ENCODE measurements at places on chromosomes 1 and 21.
A peak's percentile ranks its signal among the peaks of the same experiment; 100 is the strongest.

- DNase-seq: peak; percentile 97
These were observed 118.6 kb downstream of the AKT3 start for GRCh38 chr1:243731301-243731891.

GRCh38 chr1:165367375-165367993, 11.0 kb upstream of the LMX1A start:
- peak; percentile 30 for DNase-seq

DNA sequence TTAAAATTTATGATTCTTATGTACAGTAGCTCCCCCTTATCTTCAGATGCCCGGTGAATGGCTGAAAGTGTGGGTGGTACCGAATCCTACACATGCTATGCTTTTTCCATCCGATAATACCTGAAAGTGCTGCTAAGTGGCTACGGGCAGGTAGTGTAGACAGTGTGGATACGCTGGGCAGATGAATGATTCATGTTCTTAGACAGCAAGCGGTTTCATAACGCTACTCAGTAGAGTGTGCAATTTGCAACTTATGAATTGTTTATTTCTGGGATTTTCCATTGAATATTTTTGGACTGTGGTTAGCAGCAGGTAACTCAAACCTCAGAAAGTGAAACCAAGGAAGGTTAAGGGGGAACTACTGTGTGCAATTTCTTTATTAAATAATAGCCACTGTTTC, 7.5 kb downstream of the PCP4 start:
- no peak for DNase-seq

DNA sequence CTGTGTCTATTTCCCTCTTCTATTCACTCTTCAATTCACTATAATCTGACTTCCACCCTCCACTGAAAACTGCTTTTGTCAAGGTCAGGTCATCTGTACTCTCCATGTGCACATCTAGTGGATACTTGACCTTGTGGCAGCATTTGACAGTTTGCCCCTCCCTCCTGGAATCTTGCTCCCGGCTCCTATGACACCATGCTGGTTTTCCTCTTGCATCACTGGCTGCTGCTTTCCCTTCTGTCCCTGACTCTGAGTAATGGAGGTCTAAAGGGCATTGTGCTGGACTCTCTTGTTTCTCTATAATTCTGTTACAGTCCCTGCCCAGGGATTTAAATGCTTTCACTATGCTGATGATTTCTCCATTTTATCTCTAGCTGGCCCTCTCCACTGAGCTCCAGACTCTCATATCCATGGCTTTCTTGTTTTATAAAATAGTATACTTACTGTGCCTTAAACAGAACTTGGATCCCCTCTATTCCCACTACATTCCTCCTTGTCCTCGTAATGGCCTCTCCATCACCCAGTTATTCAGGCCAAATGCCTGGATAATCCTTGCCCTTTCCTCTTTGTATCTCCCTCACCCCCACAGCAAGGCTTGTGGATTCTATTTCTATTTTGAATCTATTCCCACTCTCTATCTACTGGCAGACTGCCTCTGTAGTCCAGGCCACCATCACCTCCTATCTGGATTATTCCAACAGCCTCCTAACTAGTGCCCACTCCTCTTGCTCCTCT, 36.8 kb upstream of the PODN start:
- DNase-seq: no peak

DNA sequence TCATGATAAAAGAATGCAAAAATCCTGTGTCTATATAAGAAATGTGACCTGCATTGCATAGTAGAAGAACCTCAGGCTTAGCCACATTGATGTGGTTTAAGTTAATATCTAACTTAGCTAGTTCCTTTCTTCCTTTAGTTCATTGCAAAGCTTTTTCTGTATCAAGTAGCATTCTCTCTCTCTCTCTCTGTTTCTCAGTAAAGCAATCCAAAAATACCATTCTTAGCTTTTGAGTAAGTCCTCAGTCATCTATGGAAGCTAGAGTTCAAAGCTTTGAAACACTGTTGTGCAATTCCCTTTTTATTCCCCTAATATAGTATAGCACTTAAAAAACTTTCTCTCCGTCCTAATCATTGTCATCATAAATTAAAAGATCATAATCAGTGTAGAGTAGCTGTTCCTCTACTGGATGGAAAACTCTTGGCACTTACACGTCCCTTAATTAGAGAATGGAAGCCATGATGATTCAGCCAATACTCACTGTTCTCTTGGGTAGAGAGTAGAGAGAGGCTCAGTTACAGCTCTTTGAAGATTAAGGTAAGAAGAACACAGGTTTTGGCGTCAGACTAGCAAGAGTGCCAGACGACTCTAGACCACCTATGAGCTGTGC, 350.3 kb upstream of the LYPLAL1 start:
- peak; percentile 58 for DNase-seq

GRCh38 chr1:30368651-30369240, 354.6 kb downstream of the MATN1 start:
- DNase-seq: no peak

- DNase-seq: no peak
These were observed 469 bp upstream of the S100A16 start for GRCh38 chr1:153613406-153613805.

DNA sequence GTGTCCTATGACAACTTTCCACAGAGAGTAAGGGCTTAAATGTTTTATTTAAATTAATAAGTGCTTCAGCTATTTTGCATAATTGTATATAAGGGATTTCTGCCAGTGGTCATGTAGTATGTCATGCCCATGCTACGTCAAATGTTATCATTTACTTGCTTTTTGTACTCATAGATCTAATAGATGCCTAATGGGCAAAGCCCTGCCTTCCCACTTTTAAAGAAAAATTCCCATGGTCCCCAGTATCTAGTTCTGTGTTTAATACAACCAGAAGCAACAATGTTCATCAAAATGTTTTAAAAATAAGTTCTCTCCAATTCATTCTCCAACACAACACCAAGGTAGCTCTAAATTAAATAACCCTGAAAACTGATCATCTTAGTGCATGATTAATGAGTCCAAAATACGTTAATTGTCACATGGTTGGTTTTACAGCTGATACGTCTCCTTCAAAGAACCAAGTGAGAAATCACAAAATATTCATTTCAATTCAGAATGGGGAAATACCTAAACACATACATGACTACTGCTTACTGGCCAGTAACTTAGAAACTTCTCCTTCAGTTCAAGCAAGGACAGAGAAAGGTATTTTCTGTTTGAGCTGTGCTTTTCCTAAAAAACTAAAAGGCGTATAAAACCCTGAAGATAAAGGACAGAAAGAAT, 49.1 kb upstream of the SDC3 start:
- no peak for DNase-seq

DNA sequence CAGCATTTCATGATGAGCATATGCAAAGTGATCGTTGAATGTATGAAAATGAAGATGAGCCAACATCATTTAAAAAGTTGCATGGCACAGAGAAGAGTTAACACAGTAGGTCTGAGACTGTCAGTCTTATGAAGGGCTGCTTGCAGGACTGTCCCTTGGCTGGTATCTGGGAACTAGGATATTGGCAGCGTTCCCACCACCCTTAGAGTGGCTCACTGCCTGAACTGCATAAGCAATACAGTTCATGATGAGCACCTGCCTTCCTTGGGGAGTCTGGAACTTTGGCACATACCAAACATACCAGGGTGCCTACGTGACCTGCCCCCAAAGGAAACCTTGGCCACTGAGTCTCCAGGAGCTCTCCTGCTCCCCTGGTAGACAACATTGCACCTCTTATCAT, 161.8 kb downstream of the DSCAM start:
- no peak for DNase-seq

- no peak for DNase-seq
These were observed 647 bp upstream of the SPRR1A start for GRCh38 chr1:152983234-152983633.

DNA sequence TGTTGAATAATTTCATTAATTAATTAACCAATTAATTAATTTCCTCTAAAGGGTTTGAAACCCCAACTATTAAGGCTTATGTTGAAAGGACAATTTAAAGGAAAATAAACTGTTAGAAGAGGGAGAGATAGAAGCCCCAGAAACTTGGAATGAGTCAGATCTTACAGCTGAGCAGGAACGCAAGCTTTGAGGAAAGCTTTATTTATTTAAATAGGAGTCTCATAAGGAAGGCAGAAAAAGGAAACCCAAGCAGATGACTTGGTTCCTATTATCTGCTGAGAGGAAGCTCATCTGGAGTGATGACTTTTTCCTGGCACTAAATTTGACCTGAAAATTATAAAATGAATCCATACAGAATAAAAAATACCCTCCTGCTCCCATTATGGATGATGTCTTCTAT, 105.1 kb downstream of the ROR1 start:
- no peak for DNase-seq

- DNase-seq: no peak
These were observed 21.1 kb downstream of the MEGF6 start for GRCh38 chr1:3590139-3590763.

GRCh38 chr21:34827445-34828235, 158.8 kb downstream of the CLIC6 start:
- no peak for DNase-seq

DNA sequence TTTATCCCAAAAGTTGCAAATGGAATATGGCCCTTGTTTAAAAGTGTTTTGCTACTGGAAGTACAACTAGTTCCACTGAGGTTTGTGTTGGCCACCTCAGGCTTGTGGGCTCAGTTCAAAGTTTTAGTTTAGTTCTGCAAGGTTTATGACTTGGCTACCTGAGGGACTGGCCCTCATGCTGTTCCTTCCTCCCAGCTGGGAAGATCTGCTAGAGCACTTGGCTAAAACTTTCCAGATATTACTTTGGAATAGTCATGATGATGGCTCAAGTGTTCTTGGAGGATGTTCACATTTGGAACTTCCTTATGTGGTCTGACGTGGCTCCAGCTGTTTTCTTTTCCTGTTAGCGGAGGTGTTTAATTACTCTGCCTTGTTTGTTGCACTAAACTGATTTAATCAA, 110.2 kb upstream of the IVNS1ABP start:
- DNase-seq: no peak

GRCh38 chr21:31887391-31887841, 14.6 kb downstream of the HUNK start:
- no peak for DNase-seq

GRCh38 chr1:117583247-117583646, 22.6 kb upstream of the TENT5C start:
- no peak for DNase-seq

- DNase-seq: no peak
These were observed 136.9 kb upstream of the SPATA6 start for GRCh38 chr1:48608882-48609281.

- no peak for DNase-seq
These were observed 155.4 kb downstream of the TLR5 start for GRCh38 chr1:222987674-222988076.

DNA sequence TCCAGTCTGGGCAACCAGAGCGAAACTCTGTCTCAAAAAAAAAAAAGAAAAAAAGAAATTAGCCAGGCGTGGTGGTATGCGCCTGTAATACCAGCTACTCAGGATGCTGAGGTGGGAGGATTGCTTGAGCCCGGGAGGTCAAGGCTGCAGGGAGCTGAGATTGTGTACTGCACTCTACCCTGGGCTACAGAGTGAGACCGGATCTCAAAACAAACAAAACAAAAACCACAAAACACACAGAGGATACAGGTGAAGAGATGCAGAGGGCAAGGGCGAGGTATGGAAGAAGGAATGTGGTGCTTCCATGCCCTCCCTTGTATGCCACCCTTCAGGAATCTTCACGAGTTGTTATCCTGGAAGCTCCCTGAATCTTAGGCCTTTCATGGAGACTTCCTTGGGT, 68.5 kb downstream of the NDUFS5 start:
- DNase-seq: no peak

- peak; percentile 43 for DNase-seq
These were observed 15.2 kb downstream of the C21orf58 start for GRCh38 chr21:46308431-46308830.

- no peak for DNase-seq
These were observed 411.1 kb downstream of the PRDM2 start for GRCh38 chr1:14111121-14111520.

DNA sequence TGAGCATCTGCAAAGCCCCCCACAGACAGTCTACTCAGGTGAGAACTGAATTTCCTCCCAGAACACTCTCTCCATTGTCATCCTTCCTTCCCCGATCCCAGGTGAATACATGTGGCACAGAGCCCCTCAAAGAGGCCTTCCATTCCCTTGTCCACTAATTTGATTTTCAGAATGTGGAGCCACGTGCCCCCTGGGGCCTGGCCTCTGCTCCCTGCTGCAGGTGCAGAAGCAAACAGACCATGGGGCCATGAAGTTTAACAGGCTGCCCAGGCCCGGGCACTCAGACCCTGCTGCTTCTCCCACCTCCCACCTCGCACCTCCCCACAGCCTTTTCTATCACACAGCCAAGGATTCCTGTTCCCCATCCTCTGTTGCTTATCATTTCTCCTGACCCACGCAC, 243.8 kb upstream of the RAB4A start:
- no peak for DNase-seq

GRCh38 chr1:51664421-51665240, 47.7 kb downstream of the OSBPL9 start:
- DNase-seq: no peak

GRCh38 chr1:180026556-180026955, 71.9 kb downstream of the CEP350 start:
- no peak for DNase-seq

DNA sequence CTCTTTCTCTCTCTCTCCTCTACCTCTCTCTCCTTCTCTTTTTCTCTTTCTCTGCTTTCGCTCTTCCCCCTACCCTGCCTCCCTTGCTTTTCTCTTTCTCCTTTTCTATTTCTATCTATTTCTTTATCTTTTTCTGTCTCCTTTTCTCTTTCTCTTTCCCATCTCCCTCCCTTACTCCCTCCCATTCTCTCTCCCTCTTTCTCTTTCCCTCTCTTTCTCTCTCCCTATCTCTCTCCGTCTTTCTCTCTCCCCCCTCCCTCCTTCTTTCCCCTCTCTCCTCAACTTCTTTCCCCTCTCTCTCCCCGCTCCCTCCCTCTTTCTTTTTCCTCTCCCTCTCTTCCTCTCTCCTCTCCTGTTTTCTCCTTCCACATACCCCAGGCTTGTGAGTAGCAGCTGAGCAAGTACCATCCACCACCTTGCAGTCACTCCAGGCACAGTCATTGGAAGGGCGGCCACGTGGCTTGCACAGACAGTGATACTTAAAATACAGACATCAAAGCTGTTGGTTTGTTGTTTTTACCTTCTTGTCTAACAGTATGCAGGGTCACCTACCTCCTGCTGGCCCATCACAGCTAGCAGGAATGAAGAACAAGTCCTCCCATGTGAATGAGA, 209.1 kb upstream of the COA6 start:
- DNase-seq: no peak

DNA sequence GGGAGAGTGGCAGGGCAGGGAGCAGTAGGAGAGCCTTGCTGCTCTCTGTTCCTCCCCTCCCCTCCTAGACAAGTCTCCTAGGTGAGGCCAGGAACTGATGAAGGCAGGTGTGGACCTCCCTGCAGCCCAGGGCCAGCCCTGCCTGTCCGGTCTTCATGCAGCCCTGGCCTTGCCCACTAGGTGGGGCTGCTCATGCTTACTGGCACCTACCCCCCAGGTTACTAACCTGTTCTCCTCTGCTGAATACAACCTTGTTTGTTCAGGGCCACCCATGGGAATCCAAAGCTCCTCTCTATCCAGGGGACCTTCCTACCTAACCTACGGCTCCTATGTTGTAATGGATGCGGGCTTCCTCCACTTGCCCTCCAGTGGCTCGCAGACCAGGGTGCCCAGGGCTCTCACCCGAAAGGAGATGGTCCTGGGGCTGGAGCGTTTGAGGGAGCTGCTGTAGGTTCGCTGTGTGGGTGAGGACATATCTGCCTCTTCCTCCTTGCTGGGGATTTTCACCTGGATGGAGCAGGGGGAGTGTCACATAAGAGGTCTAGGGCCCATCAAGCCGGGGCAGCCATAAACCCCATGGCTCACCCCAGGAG, 7.9 kb upstream of the TNNT2 start:
- no peak for DNase-seq

- DNase-seq: no peak
These were observed 23.2 kb downstream of the HAO2 start for GRCh38 chr1:119391749-119392148.

All from MV-4-11 (cell line).